CD4-positive, alpha-beta T cell treated with Interleukin-4 for 4 hours (primary cell): ENCODE measurements at places on chromosomes 7 and 10.

DNA sequence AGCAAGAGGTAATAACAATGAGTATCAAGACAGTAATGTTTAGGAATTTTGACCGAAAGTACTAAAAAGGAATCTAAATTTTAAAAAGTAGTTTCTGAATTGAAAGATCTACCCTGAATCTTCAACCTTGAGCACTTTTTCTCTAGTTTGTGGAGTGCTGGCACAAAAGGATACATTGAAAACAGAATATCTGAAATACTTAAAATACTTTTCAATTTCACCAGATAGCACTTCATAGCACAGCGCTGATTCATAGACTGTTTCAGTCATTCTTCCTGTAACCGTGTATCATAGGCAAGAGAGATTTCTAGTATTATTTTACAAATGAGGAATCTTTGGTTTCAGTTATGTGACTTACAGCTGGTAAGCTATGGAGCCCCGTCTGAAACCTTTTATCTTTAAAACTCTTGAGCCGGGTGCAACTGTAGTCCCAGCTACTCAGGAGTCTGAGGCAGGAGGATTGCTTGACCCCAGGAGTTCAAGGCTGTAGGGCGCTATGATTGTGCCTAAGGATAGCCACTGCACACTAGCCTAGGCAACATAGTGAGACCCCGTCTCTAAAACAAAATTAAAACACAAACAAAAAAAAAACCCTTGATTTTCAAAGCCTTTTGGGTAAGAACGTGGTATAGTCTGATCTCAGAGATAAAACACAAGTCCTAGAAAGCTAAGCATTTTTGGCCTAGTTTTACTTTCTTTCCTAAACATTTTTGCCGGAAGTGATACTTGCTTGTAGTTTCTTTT is 35.1 kb downstream of the FHIP2A start:
- DNase-seq: no peak

DNA sequence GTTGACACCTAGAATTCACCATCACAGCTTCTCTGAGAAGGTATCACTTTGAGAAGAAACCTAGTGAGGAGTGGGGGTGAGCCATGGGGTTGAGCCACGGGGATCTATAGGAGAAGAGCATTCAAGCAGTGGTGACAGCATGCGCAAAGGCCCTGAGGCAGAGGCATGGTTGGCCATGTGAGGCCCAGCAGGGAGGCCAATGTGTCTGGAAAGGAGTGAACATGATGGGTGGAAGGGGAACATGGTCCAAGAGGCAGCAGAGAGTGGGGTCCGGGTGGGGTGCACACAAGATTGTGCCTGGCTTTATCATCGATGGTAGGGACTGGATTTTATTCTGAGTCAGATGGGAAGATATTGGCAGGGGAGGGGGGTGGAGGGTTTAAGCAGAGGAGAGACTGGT is 36.0 kb upstream of the LEP start:
- DNase-seq: no peak

GRCh38 chr7:73577627-73578341 is 595 bp downstream of the TBL2 start:
- no peak for DNase-seq

- no peak for DNase-seq
Measured at GRCh38 chr7:84251277-84251781, 56.7 kb upstream of the SEMA3A start.

DNA sequence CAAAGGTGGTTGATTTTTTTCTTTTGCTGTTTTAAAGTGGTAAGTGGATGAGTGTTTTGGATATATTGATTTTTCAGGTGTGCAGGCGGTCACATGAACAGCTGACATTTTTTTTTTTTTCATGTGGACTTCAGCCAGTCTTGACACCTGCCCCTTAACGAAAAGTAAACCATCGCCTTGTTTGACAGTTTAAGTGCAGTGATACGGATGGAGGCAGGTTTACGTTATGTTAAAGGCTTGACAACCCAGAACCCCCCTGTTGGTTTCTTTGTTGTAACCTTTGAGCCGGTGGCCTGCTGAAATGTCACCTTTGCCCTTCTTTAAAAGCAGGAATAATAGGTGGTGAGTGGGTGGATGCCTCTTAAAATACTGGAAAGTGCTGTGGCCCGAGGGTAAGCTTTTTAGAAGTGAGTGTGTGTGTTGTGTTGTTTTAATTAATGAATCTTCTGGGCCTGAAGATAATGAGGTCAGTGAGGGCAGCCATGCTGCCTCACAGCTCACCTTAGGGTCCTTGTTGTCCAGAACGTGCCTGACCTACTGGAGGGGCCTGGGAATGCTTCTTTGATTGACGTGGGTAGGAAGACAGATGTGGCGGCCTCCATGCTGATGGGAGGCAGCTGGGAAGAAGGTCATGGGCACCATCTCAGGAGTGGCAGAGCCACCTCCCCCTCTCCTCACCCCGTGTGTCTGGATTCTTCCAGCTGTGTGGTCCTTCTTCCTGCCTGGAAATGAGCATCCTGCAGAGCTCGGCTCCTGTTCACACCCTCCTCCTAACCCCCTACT is 69.8 kb downstream of the TCF7L2 start:
- DNase-seq: no peak

- DNase-seq: no peak
Measured at GRCh38 chr10:9811601-9812000, 1206.1 kb upstream of the CELF2 start.

- DNase-seq: no peak
Measured at GRCh38 chr10:20971901-20972300, 74.8 kb upstream of the NEBL start.

- DNase-seq: no peak
Measured at GRCh38 chr10:129896860-129897200, 67.2 kb downstream of the EBF3 start.

- no peak for DNase-seq
Measured at GRCh38 chr10:1107679-1108078, 51.5 kb downstream of the WDR37 start.

DNA sequence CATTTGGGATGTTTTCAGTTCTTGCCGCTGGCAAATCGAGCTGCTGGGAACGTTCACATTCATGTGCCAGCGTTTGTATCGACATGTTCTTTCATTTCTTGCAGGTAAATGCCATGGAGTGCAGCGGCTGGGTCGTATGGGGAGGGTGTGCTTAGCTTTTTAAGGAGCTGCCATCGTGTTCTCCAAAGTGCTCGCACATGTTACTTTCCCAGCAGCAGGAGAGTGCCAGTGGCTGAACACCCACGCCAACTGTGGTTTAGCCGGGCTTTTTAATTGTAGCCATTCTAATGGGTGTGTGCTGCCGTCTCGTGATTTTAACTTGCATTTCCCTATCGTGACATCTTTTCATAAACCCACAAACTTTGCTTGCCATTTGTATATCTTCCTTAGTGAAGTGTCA is 11.6 kb upstream of the BNIP3 start:
- no peak for DNase-seq

DNA sequence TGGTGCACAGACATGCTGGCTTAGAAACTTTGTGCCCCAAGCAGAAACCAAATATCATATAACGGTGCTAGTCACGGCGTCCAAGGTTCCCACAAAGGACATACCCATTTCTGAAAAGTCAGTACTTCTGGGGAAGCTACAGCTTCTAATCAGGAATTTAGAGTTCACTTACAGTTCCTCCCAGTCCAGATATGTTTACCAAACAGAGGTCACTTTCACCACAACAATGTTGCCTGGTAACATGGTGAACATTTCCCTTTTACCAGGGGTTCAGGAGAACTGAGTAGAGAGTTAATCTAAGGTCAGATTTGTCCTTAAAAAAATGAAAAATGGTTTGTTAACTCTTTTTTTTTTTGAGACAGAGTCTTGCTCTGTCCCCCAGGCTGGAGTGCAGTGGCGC is 265.9 kb upstream of the MKLN1 start:
- DNase-seq: peak; percentile 21

DNA sequence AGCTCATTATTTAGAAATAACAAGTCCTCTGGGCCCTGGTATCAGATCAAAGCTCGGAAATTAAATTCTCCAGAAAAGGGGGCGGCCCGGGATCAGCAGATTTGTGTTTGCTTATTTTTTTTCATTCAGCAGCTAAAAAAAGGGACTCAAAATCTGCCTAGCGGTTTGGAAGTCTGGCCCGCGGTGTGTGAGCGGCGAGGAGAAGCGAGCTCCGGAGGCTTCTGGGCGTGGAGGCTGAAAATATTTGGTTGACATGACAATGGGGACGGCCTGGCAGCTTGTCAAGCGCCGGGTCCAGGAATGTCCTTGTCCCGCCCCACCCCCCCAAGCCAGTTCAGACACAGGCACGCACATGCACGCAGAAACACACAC is 43.4 kb downstream of the FOXL3 start:
- DNase-seq: no peak

GRCh38 chr7:80703272-80703671 is 64.8 kb downstream of the CD36 start:
- DNase-seq: no peak

DNA sequence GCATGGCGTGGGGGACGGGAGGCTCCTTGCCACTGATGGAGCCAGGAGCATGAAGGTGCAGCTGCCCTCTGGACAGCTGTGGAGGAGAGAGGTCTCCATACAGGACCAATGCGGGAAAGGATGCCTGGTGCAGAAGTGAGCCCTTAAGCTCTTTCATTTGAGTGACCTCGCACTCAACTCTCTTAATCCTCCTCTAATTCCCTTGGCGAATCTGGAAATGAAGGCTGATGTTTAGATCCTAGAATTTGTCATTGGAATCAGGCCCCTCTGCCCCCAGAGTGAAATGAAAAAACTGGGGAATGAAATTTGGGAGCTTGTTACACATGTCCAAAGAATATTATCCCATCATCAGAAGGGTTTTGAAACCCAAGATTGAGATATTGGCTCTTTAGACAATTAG is 639.5 kb downstream of the LRMDA start:
- DNase-seq: no peak

DNA sequence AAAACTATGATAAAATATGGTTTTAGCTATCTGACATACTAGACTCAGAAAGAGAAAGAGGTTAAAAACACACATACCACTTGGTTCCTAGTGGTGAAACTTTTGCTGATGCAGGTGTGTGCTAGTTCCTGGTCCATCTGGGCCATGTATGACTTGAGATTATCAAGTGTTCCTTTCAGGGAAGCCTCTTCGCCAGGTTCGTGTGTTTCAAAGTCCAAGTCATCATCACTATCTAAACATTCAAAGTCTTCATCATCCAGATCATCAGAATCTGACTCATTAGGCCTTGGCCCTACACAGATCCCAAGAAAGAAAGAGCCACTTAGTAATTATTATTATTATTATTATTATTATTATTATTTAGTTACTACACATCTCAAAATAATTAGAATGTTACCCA is 26.4 kb downstream of the NUDT13 start:
- no peak for DNase-seq

GRCh38 chr7:148720472-148720871 is 21.8 kb downstream of the CUL1 start:
- DNase-seq: no peak

- DNase-seq: no peak
Measured at GRCh38 chr10:119917777-119918176, 25.2 kb downstream of the SEC23IP start.

GRCh38 chr10:75407713-75408508 is 6.3 kb upstream of the ZNF503 start:
- DNase-seq: no peak

DNA sequence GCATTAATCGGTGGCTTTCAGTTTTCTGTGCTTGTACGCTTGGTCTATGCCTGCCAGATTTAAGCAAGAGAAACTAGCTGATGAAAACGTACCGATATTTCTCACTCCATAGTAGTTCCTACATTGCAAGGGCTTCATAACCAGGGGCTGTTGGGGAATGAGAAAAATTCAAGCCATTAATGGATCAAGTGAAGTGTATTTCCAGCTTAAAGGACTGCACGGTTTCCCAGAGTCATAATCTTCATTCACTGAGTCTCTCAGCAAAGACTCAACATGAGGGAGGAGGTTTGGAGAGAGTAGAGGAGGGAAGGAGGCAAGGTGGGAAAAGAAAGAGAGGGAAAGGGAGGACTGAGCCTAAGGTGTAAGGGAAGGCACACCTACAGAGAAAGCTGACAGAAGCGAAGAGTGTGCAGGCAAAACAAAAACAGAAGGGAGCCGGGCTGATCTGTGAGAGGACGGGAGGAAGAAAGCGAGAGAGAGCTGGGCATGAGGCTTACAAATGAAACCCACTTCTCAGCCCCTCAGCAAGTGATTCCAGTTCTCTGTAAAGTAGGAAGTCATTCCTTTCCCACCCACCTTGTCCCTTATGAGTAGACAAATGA is 625 bp downstream of the GIMAP2 start:
- peak; percentile 43 for DNase-seq

GRCh38 chr10:114808982-114809381 is 12.6 kb upstream of the FHIP2A start:
- DNase-seq: peak; percentile 36

GRCh38 chr7:17520941-17521340 is 222.5 kb downstream of the AHR start:
- no peak for DNase-seq
